ENCODE measurements at places on chromosomes 3 and 15.
A peak's percentile ranks its signal among the peaks of the same experiment; 100 is the strongest.

GRCh38 chr15:93488296-93488713, 399.3 kb upstream of the RGMA start:
- DNase-seq, result no peak

DNA sequence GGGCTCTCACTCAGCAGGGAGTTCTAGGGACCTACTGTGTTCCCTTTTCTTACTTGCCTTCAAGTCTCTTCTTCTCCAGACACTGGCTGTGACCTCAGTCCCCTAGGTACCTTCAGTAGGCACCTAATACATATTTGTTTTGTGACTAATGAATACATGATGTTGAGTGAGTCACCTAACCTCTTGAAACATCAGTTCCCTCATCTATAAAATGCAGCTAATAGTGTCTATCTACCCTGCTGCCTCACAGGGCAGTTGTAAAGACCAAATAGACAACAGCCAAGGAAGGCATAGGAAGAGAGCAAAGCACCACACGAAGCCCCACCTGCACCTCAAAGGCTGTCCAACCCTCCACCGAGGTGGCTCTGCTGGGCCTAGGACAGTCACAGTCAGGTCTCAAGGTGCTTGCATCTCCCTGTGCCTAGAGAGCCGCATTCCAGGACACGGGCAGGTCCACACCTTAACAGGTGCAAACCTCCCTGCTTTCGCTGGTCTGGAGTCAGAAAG, 29.1 kb downstream of the DAPK2 start:
- no peak for DNase-seq

- DNase-seq, result no peak
These were observed 1.8 kb downstream of the MAP1A start for GRCh38 chr15:43519196-43519595.

GRCh38 chr15:25091421-25092158, 136.8 kb downstream of the SNRPN start:
- DNase-seq, result no peak

DNA sequence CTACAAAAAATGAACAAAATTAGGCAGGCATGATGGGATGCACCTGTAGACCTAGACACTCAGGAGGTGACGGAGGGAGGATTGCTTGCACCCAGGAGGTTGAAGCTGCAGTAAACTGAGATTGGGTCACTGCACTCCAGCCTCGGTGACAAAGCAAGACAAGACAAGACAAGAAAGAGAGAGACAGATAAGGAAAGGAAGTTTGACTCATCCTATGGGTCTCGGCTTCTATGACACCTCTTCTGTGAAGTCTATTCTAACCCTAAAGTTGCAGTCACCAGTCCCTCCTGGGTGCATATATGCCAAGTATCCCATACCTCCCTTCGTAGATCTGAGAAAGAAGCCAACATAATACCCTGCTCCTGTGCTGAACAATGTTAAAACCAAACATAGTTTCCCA, 7.9 kb upstream of the ZMAT3 start:
- no peak for DNase-seq

GRCh38 chr3:64998317-64998716, 310.5 kb upstream of the ADAMTS9 start:
- DNase-seq, result no peak

GRCh38 chr3:149581681-149582370, 76.0 kb downstream of the WWTR1 start:
- DNase-seq, result no peak

DNA sequence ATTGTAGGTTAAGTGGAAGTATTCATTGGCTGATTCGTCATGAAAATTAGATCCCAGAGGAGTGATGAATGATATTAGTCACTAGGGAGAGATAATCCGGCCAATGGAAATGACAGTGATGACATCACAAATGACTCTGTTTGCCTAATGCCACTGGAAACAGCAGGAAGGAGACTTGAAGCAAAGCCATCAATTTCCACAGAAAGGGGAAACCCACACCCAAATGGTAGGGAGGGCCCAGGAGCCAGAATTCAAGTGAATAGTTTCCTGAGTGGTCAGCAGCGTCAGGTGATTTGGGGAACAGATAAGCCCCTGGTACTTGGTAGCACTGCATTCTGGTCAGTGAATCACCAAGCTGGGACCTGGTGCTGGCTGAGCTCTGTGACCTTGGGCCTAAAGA, 3.3 kb upstream of the ADAMTS9 start:
- no peak for DNase-seq

GRCh38 chr3:101695779-101696372, 9.4 kb upstream of the RPL24 start:
- peak; percentile 25 for DNase-seq

- DNase-seq, result no peak
These were observed 215.1 kb upstream of the UBE2E1 start for GRCh38 chr3:23590424-23591273.

GRCh38 chr15:60745469-60746061, 266.6 kb upstream of the ICE2 start:
- DNase-seq, result no peak

DNA sequence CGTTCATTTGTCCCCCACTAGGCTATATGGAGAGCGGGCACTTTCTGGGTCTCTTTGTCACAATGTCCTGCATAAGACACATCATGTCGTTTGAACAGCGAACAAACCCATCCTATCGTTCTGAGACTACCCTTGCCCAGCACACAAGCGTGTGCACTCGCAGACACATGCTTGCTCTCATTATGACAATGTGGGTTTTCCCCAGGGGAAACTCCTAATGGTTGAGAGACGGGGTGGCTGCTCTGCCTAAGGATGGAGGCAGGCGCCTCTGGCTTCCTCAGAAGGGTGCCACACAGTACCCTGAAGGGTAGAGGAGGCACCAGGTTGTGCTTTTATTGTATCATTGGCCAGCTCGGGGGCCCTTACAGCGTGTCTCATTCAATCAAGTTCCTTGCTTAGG, 51.0 kb upstream of the MYZAP start:
- DNase-seq, result peak; percentile 18

GRCh38 chr3:193857996-193858395, 265.0 kb downstream of the OPA1 start:
- DNase-seq, result no peak

Data from stimulated activated naive CD8-positive, alpha-beta T cell treated with anti-CD3 and anti-CD28 coated beads, Interleukin-15, amount 100 ng/mL, for 72 hours (primary cell).